ENCODE measurements at places on chromosomes 6 and 20. TPM values are rescaled to one million over a fixed set of nuclear protein-coding genes. Genes with fewer than 3 reads are reported as not detected.

The PEX6 gene
- 28.3 TPM for total RNA-seq

The SKIC2 gene
- total RNA-seq: 42.3 TPM

The SIRPB2 gene
- total RNA-seq: 0.49 TPM

The KIAA1755 gene
- not detected for total RNA-seq

The UNC5CL gene
- total RNA-seq: 0.28 TPM

The BHLHE23 gene
- not detected for total RNA-seq

The DYNLT2 gene
- total RNA-seq: 0.56 TPM

The DOP1A gene
- 14.0 TPM for total RNA-seq

The SLC17A3 gene
- total RNA-seq: not detected

The RAB44 gene
- 0.07 TPM for total RNA-seq

The NR2E1 gene
- not detected for total RNA-seq
